ENCODE measurements at places on chromosomes 5 and 9.

DNA sequence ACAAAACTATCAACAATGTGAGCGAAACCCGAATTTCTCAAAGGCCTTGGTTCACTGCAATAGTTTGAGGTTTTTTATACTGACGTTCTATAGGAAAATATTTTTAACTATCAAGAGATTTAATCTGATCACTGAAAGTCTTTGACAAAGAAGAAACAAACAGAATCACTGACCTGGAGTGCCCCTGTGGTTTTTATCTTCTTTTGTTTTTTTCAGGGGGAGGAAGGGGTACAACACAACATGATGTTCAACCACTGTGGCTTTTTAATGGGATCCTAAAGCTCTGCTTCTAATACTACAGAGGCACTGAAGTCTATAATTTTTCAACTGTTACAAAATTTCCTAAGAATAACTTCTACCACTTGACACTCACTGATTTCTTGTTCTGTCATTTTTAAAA is 185.9 kb downstream of the AP3B1 start:
- DNase-seq: no peak

- DNase-seq: no peak
Measured at GRCh38 chr5:72307573-72307967, 12.5 kb downstream of the MRPS27 start.

- no peak for DNase-seq
Measured at GRCh38 chr9:137417161-137418021, 5.6 kb downstream of the EXD3 start.

DNA sequence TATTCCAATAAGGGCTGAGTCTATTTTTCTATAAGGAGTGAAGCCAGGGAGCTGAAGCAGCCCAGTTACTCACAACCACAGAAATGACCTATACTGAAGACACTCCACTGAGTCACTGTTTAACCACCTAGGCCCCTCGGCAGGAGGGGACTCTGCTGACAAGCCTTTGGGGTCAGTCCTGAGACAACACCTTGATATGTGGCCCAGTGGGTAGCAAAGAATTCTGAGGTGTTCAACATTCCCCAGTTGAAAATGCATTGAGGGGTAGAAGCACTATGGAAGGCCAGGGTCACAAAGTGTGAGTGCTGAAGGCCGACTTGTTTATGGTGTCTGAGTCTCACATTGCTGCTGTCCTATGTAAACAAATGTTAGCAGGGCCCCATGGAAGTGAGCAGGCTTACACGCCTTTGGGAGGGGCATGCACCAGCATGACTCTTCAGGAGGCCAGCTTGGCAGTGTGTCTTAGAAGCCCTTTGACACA is 112.6 kb upstream of the NFIL3 start:
- DNase-seq: no peak

- no peak for DNase-seq
Measured at GRCh38 chr9:23582836-23583235, 243.2 kb downstream of the ELAVL2 start.

GRCh38 chr5:98796197-98796972 is 22.9 kb downstream of the RGMB start:
- peak; percentile 53 for DNase-seq

GRCh38 chr5:40755093-40755406 is 711 bp downstream of the TTC33 start:
- DNase-seq: peak; percentile 55

DNA sequence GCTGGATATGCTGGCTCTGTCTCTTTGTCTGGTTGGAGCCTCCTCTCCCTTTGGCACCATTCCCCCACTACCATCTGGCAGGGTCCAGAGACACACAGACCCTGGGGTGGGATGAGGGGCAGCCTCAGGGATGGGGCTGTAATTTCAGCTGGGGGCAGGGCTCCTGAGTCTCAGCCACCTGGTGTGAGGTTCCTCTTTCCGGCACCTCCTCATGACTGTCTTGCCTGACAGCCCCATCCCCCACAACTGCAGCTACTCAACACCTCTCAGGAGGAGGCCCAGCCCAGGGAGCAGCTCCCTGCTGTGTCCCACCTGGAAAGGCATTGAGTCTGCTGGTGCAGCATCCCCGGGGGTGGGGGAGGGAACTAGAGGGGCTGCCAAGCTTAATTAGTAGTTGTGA is 11.7 kb upstream of the RPS14 start:
- no peak for DNase-seq

DNA sequence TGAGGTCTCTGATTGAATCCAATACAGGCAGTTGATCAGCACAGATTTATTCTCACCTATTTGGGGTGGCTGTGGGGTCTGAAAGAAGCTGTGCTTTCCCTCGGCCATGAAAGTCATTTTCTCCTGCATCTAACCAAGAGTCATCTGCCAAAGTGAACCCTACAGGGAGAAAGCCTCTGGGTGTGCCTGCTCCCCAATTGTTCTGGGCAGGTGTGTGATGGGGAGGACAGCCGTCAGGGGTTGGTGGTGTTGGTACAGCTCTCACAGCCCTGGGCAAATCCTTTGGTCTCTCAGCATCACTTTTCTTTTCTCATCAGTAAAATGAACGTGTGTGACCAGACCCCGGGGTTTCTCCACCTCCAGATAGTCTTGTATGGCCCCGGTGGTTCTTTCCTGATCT is 2.5 kb downstream of the PHF2 start:
- DNase-seq: no peak

GRCh38 chr5:170151097-170151831 is 45.6 kb downstream of the FOXI1 start:
- DNase-seq: no peak

GRCh38 chr9:131398204-131398603 is 4.3 kb downstream of the PRRC2B start:
- DNase-seq: no peak

- no peak for DNase-seq
Measured at GRCh38 chr5:123617561-123617960, 105.6 kb downstream of the CSNK1G3 start.

DNA sequence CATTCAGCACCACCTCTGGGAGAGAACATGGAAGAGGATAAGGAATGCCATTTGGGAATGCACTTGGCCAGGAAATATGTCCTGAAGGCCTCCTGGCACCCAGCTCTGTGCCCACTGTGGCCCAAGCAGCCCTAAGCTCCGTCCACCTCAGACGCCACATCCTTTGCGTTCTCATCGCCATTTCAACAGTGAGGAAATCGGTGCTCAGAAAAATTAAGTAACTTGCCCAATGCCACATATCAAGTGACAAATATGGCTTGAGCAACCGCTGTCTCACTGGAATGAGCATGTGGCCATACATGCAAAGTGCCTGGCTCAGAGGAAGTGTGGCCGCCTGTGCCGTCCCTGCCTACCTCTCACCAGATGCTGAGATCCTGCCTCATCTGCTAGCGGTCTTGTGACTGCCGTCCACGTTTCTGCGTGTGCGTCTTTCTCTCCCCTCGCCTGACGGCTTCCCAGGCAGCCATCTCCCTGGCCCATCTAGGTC is 984 bp upstream of the DOK3 start:
- no peak for DNase-seq

- DNase-seq: no peak
Measured at GRCh38 chr5:154447089-154447725, 1.4 kb downstream of the SAP30L start.

- no peak for DNase-seq
Measured at GRCh38 chr5:590346-590745, 21.8 kb upstream of the CEP72 start.

DNA sequence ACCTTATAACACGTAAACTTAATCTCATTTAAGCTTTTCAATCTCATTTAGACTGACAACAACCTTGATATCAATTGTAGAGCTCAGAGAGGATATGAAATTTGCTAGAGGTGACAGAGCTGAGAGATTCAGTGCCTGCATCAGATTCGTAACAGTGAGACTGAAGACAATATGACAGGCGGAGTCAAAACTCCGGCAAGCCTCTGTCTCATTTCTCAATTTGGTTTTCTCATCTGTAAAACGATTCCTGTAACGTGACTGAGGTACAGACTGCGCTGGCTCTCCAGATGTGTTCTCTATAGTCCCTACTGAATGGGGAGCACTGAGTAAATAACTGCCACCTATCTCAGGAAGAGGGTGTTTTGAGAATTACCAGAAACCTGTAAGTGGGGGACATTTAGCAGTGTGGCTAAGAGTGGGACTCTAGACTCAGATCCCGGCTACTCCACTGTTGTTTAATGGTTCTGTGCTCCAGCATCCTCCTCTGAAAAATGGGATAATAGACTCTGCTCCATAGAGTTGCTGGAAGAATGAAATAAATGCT is 3.0 kb upstream of the MCIDAS start:
- no peak for DNase-seq

- DNase-seq: no peak
Measured at GRCh38 chr9:35675204-35675603, 1.5 kb downstream of the CA9 start.

- no peak for DNase-seq
Measured at GRCh38 chr5:39022151-39022550, 52.0 kb downstream of the RICTOR start.

DNA sequence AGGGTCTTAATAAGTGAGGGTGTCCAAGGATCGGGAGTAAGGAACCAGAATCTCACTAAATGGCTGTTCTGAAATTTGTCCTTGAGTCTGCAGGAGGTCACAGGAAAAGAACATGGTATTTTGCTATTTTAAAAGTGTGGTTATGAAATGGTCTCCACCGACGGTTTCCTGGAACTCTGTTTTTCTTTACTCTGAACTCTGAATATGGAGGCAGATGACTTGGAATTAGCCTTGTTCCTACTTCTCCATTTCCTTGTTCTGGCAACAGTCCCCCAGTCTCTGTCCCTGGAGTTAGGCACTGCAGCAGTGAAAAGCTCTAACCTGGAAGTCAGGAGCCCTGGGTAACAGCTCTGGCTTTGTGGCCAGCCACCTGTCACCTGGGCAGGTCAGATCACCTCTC is 46.6 kb upstream of the C5orf58 start:
- DNase-seq: no peak

DNA sequence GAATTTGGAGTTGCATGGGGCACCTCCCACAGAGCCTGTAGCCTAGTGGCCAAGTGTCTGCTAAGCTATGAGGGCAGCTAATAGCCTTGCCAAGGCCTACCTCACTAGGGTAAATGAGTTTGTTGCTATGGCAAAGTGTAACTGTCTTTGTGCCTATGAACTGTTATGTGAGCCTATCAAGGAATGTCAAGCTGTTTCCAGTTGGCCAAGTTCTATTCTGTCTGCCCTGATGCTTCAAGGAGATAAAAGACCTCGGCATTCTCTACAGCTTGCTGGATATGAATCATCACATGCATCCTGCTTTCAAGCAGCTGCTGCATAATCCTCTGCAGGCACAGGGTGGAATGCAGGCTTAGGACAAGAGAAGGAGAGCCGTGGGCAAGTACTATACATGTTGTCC is 69.8 kb upstream of the CCDC112 start:
- no peak for DNase-seq

DNA sequence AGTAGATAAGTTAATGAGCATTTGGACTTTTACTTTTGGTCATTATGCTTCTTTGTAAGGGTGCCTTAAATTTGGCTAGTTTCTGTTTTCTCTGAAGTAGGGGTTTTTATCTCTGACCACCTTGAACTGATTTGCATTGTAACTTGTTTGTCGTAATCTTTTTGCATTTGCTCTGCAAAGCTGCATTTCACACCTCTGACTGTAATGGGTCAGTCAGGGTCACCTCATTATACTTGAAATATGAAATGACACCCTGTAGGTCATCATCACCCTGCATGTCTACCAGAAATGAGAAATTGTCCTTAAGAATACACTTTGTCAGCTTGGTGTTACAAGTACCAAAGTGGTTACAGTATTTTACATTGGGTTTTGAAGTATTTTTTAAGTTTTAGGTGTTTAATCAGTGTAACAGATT is 74.0 kb downstream of the KCNN2 start:
- no peak for DNase-seq

- no peak for DNase-seq
Measured at GRCh38 chr5:125244531-125244930, 498.1 kb upstream of the ZNF608 start.

DNA sequence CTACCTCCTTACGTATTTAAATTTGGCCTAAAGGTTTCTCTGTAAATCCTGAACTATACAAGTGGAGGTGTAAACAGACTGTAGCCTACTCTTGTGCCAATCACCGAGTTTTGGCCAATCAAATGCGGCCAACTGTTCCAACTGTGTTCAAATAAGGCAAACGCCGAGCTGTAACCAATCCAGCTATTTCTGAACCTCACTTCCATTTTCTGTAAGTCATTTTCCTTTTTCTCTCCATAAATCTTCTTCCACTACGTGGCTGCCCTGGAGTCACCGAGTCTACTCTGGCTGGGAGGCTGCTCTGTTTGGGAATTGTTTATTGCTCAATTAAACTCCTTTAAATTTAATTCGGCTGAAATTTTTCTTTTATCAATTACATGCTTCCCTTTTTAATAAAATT is 58.4 kb downstream of the S1PR3 start:
- no peak for DNase-seq

- DNase-seq: no peak
Measured at GRCh38 chr5:55570026-55570425, 35.3 kb upstream of the PLPP1 start.

- no peak for DNase-seq
Measured at GRCh38 chr5:113215401-113216060, 219.3 kb downstream of the TSSK1B start.

DNA sequence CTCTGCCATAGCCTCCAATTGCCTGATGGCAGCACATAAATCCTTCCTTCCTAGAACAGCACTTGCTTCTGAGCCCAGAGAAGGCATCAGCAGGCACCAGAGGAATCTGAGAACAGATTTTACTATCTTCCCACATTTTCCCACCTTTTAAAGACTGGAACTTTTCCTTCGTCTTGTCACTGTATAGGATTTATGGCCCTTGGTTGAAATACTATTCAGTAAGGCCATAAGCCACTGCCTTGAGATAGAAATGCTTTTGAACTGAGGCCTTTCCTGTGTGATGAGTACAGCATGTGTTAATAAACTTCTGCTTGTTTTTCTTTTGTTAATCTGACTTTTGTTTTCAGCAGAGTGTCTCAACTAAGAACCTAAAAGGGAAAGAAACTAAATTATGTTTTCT is 84.3 kb downstream of the MRPS27 start:
- DNase-seq: no peak

DNA sequence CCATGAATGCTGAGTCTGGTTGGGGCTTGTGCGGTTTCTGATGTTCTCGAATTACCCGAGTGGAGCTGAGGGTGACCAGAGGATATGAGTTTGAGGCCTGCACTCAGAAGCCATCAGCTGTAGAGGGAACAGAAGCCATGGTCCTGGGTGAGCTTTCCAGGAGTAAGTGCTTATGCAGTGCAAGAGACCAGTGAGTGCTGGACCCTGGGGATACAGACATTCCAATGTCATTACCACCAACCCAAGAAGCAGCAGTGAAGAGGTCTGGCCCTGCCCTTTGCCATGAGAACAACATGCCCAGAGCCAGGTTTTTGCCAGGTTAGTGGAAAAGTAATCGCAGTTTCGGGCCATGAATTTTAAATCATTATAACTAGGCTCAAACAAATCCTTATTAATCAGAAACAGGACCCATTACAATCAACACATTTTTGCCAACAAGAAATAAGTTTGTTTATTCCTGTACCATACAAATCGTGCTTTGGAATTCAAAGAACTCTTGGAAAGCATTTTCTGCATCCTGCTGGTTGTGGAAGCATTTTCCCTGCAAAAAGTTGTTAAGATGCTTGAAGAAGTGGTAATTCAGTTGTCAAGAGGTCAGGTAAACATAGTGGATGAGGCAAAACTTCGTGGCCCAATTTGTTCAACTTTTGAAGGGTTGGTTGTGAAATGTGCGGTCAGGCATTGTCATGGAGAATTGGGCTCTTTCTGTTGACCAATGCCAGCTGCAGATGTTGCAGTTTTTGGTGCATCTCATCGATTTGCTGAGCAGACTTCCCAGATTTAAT is 154.6 kb downstream of the SYK start:
- no peak for DNase-seq

- no peak for DNase-seq
Measured at GRCh38 chr9:118330191-118330986, 626.2 kb downstream of the TLR4 start.

- DNase-seq: no peak
Measured at GRCh38 chr5:174919351-174919750, 195.0 kb downstream of the MSX2 start.
